ENCODE measurements at places on chromosomes 5 and 9.

GRCh38 chr5:154375329-154376008 lies 70.3 kb upstream of the SAP30L start:
- DNase-seq, result no peak

- DNase-seq, result no peak
These were observed 64.2 kb upstream of the GPR151 start for GRCh38 chr5:146580237-146580636.

- DNase-seq, result no peak
These were observed 72.2 kb downstream of the MED27 start for GRCh38 chr9:132007371-132008025.

DNA sequence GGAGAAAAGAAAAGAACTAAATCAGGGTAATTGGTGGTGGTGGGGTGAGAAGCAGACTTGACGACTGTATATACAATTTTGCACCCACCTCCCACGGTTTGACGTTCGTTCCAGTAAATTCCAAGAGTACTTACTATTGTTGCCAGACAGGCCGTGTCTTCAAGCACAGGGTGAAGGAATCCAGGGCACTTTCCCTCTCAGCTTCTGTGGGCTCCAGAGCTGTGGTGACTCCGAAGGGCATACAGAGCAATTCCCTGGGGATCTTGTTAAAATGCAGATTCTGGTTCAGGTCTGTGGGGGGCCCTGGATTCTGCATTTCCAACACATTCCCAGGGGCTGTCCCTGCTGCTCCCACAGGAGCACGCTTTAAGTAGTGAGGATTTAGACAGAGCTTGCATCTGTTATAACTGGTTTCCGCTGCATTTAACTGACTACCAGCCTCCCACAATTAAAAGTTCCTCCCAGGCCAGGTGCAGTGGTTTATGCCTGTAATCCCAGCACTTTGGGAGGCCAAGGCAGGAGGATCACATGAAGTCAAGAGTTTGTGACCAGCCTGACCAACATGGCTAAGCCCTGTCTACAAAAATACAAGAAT lies 49.3 kb upstream of the FANCC start:
- DNase-seq, result no peak

DNA sequence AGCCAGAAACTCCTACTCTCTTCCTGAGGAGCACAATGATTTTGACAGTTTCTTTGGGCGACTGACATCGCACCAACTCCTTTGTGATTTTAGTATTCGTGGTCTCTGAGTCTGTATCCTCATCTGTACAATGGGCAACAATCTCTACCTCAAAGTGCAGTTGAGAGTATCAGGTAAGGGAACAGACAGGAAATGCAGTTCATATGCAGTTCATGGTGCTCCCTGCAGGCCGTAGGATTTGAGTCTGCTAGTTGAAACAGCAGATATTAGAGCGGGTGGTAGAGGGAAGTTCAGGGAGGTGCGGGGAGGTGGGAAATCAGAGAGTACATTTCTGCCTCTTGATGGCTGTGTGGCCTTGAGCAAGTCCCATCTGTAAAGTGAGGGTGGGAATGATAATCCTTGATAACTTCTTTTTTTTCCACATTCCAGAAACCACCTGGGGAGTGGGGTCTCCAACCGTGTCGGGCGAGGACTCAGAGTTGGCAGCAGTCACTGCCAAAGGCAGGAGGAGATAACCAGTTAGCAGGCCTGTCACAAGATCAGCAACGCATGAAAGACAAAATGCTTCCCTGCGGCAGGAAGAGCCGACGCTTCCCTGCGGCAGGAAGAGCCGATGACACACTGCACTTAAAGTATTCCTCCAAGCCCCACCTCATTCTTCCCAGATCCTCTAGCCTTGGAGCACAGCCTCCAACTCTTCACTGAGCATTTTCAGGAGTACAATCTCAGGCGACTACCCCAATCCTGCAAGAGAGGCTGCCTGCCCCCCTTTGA lies 6.0 kb upstream of the NEK6 start:
- no peak for DNase-seq

GRCh38 chr9:71793386-71794105 lies 25.2 kb upstream of the CEMIP2 start:
- DNase-seq, result no peak

- no peak for DNase-seq
These were observed 361.6 kb downstream of the YTHDC2 start for GRCh38 chr5:113875096-113875495.
